ENCODE measurements at places on chromosomes 1 and 21. TPM values are rescaled to one million over a fixed set of nuclear protein-coding genes. Genes with fewer than 3 reads are reported as not detected.

Gene NBPF12
- 4.8 TPM for total RNA-seq

Gene IVL
- not detected for total RNA-seq

Gene PCNX2
- 22.6 TPM for total RNA-seq

Gene EFNA3
- 0.56 TPM for total RNA-seq

Gene FBXO2
- total RNA-seq, result 0.56 TPM

- no peaks in the 10 kb centered on the region for H3K36me3 ChIP-seq
- no peaks in the 10 kb centered on the region for H3K27me3 ChIP-seq
- H3K4me3 ChIP-seq, result no peak overlapping the region
- no peak for DNase-seq
- H3K4me1 ChIP-seq, result no peaks in the 10 kb centered on the region
These were observed 110.0 kb upstream of the SERBP1 start for GRCh38 chr1:67540025-67540732.

DNA sequence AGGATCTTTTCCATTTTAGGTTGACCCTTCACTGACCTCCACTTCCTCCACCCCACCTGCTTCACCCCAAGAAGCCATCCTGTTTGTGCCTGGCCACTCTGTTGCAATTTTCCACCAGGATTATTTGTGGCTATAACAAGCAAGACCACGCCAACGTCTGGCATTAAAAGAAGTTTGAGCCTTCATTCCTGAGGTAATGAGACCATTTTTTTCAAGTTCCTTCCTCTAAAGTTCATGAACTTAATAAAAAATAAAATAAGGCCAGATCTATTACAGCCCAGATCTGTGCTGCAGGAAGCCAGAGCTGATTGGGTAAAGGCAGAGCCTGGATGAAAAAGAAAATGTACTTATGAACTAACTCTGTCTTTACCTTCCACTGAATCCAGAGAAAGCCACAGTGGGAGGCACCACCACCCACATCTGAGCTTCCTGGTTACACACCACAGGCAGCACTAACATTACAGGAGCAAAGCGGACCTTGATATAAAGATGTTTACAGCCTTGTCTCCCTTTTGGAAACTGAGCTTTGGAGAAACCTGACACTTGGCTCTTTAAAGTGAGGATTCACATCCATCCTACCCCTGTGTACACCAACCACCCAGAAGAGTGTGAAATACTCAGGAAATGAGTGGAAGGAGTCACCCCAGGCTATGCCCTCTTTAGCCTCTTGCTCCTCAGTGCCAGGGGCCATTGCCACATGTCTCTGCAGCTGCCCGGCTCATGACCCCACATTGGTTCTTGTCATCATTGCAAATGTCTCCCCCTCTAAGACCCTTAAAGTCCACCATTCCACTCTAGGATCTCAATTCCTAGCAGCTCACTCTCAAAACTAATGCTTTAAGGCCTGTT, 293.6 kb downstream of the PLPP3 start:
- no peaks in the 10 kb centered on the region for H3K27me3 ChIP-seq
- H3K27ac ChIP-seq, result no peak overlapping the region
- H3K4me3 ChIP-seq, result no peak overlapping the region
- H3K36me3 ChIP-seq, result no peaks in the 10 kb centered on the region
- H3K4me1 ChIP-seq, result no peaks in the 10 kb centered on the region

- no peak overlapping the region for H3K4me3 ChIP-seq
- no peaks in the 10 kb centered on the region for H3K36me3 ChIP-seq
- no peaks in the 10 kb centered on the region for H3K4me1 ChIP-seq
These were observed 269.5 kb downstream of the NPHP4 start for GRCh38 chr1:5722635-5723164.

DNA sequence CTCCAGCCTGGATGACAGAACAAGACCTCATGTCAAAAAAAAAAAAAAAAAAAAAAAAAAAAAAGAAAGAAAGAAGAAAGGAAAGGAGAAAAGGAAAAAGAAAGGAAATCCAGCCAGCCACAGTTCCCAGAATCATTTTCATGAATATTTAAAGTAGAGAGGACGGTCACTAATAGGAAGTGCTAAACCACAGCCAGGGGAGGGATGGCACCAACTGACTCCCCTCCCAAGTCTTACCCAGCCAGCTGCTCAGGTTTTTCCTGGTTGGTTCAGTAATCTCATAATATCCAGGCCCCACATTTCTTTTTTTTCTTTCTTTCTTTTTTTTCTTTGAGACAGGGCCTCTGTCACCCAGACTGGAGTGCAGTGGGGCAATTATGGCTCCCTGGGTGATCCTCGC, 63.9 kb upstream of the AK4 start:
- H3K4me3 ChIP-seq, result no peak overlapping the region
- H3K36me3 ChIP-seq, result no peaks in the 10 kb centered on the region
- no peaks in the 10 kb centered on the region for H3K4me1 ChIP-seq
- H3K27me3 ChIP-seq, result no peaks in the 10 kb centered on the region
- no peak overlapping the region for H3K27ac ChIP-seq
- no peak for DNase-seq

DNA sequence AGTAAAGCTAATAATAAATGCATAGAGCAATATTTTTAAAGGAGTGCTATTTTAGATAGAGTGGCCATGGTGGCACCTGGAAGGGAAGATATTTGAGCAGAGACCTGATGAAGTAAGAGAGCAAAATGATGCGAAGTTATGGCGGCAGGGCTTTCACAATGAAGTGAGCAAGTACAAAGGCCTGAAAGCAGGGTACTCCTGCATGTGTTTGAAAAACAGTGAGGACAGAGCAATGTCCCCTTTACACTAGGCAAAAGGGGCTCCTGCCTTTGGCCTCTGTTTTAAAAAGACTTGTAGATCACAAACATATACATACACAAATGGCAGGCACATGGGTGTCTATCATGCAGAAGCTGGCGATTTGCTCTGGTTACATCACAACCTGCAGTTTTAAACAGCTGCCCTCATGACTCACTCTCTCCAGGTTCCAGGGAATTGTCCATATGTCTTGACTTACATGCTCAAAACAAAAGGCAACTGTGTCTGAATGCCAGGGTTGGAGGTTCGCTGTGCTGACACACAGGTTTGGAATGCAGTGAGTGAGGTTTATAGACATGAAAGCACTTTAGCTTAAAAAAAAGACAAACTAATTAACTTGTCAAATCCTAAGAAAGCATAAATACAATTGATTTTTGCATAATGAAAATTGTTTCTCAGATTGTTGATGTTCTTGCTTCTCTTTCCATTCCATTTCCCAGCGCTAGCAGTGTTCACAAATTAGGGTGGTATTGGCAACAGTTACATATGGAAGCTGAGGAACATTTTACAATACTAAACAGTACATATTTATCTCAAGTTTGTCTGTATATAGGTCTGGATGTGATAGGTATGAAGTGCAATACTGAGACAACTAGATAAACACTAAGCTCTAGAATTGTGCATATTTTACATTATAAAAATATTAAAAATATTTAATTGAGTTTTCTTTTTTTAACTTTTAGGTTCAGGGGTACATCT, 313.9 kb downstream of the BARHL2 start:
- DNase-seq, result peak; percentile 95
- no peak overlapping the region for H3K4me3 ChIP-seq
- H3K36me3 ChIP-seq, result no peaks in the 10 kb centered on the region

DNA sequence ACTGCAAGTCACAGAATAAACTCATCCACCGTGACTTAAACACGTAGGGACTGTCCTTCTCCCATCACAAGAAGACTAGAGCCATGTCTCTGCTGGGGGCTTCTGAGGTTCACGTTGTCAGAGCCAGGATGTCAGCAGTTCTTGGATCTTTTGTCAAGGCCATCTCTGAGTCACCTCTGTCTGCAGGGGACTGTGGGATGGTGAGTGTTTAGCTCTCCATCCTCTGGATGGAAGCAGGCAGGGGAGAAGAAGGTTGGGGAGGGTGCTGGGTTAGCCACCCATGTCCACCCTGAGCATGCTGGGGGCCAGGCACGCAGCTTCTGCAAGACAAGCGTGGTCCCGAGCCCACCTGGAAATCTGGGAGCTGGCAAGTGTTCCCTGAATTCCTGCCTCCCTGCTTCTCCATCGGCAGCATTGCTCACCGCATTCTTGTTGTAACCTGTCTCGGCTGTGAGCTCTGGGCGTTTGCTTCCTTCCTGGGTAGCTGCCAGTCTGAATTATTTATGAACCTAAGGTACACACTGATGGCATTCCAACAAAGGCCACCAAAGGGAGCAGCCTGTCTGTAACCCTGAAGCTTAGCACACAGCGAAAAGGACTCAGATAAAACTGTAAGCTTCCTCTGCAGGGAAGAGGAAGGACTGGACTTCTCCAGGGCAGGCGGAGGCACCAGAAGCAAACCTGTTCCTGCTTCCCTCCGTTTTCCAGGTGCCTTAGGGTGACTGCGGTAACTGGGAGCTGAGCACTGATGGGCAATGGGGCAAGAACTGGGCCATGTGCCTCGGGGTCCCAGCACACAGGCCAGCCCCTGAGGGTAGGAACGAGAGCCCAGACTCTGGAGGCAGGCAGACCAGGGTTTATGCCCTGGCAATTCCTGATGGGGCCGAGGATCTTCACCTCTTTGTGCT, 88.6 kb downstream of the RIPK4 start:
- DNase-seq, result peak; percentile 8
- H3K4me1 ChIP-seq, result peaks cover 6% of the 10 kb centered on the region
- H3K36me3 ChIP-seq, result no peaks in the 10 kb centered on the region
- no peak overlapping the region for H3K27ac ChIP-seq
- peaks cover 10% of the 10 kb centered on the region for H3K27me3 ChIP-seq

DNA sequence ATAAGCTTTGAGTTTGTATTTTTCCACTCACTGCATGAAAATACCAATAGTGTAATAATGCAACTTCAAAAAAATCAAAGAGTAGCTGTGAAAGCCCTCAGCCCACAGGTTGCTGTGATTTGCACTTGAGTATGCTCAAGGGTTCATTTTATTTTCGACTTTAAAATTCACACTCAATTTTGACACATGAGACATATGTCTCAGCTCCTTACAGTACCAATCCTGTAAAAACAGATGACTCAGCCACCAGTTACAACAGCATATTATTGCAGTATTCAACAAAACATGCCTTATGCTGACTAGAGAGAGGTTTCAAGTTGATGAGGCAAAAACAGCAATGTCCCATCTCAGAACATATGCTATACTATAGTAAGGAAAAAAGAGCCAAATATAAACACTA, 66.1 kb downstream of the CYYR1 start:
- no peaks in the 10 kb centered on the region for H3K36me3 ChIP-seq
- no peak overlapping the region for H3K4me3 ChIP-seq
- H3K27ac ChIP-seq, result no peak overlapping the region
- DNase-seq, result peak; percentile 7
- H3K4me1 ChIP-seq, result no peaks in the 10 kb centered on the region
- no peaks in the 10 kb centered on the region for H3K27me3 ChIP-seq

- no peak overlapping the region for H3K27ac ChIP-seq
- no peaks in the 10 kb centered on the region for H3K27me3 ChIP-seq
- H3K36me3 ChIP-seq, result no peaks in the 10 kb centered on the region
- H3K4me3 ChIP-seq, result no peak overlapping the region
These were observed 124.3 kb upstream of the ESRRG start for GRCh38 chr1:216847397-216848036.

DNA sequence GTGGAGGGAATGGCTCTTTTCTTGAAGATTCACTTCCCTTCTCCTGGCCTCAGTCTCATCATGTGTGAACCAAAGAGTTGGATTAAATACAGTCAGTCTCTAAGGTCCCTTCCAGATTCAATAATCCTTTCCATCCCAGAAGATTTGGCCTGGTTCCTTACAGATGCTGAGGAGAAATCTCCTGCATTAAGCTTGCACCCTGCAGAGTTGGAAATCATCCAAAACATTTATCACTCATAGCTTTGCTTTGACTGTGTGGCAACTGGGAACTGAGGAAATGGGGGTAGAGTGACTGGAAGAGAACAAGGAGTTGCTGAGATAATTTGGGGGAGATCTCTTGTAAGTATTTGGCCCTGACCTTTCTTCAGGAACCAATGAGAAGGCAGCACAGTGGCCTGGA, 220.5 kb upstream of the SGIP1 start:
- no peak overlapping the region for H3K27ac ChIP-seq
- peaks cover 8% of the 10 kb centered on the region for H3K4me1 ChIP-seq
- H3K4me3 ChIP-seq, result no peak overlapping the region
- H3K27me3 ChIP-seq, result no peaks in the 10 kb centered on the region
- no peaks in the 10 kb centered on the region for H3K36me3 ChIP-seq

DNA sequence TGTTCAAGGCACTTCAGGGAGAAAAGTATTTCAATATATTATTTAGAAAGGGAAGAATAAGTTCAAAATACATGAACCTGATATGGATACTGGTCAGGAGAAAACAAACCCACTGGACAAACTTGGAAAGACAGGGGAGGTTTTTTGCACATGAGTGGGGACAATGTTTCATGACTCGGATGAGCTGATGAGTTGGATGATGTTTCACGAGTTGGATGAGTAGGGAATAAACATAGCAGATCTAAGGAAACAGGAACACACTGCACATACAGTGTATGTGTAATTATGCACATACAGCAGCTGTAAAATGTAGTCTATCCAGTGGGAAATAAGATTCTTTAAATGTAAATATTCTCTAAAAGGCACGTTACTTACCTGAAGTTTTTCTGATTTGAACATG, 682.9 kb upstream of the ADAMTS5 start:
- no peaks in the 10 kb centered on the region for H3K27me3 ChIP-seq
- peak; percentile 70 for DNase-seq
- H3K27ac ChIP-seq, result no peak overlapping the region
- no peaks in the 10 kb centered on the region for H3K36me3 ChIP-seq
- H3K4me1 ChIP-seq, result peaks cover 2% of the 10 kb centered on the region

DNA sequence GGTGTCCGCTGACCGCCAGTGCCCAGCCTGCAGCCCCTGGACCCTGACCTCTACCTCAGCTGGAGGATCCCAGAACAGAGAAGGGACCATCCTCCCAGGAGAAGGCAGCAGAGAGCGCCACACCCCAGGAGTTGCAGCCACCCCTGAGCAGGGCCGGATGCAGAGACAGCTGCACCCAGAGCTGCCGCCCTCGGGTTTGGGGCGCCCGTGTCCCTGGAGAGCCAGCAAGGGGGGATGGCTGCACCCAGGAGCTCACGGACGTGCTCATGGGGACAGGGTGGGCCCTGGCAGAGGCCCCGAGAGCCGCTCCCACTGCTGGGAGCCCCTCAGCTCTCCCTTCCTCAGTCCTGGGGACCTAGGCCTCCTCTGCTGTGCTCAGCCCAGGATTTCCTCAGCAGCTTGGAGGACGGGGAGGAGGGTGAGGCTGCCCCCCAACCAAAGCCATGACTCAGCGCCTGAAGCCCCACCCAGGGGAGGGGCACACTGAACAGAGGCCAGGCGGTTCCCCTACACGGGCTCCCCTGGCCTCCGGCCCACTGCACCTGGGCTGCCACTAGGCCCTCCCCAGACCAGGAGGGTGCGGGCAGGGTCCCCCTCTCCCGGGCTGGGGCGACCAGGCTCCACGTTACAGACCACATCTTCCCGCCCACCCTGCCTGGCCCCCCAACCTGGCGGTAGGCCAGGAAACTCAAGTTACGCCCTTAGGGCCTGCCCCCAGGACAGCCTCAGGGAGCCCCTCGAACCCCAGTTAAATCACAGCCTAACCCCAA, 2.2 kb downstream of the ACAP3 start:
- peak overlapping the region; percentile 89 for H3K27ac ChIP-seq
- H3K4me3 ChIP-seq, result peak overlapping the region; percentile 93
- DNase-seq, result peak; percentile 71
- H3K4me1 ChIP-seq, result peaks cover 31% of the 10 kb centered on the region
